ENCODE measurements at places on chromosomes 2 and 18. TPM values are rescaled to one million over a fixed set of nuclear protein-coding genes. Genes with fewer than 3 reads are reported as not detected.

Gene CCL20
- total RNA-seq: 1.4 TPM

Gene DCDC2C
- total RNA-seq: not detected

Gene DPYSL5
- not detected for total RNA-seq

Gene THSD7B
- total RNA-seq: 0.19 TPM

Gene DUSP2
- 340 TPM for total RNA-seq

Gene AKAIN1
- total RNA-seq: not detected

Gene CHPF
- 25.5 TPM for total RNA-seq

Gene QPCT
- 0.70 TPM for total RNA-seq

Gene HOXD13
- not detected for total RNA-seq

Gene PROKR1
- not detected for total RNA-seq

Gene SPATA3
- total RNA-seq: 1.9 TPM

Gene MRPL44
- total RNA-seq: 36.8 TPM

Gene LINC00305
- total RNA-seq: not detected

Gene CAPN14
- total RNA-seq: 0.65 TPM

Gene ALK
- total RNA-seq: not detected

Gene CYP27C1
- not detected for total RNA-seq

Gene CCBE1
- total RNA-seq: 0.81 TPM

Gene ITPRIPL1
- total RNA-seq: 28.0 TPM

Gene FIGN
- not detected for total RNA-seq

Gene PPM1B
- 47.6 TPM for total RNA-seq

Gene MPHOSPH10
- total RNA-seq: 35.8 TPM

Gene DLGAP1
- 0.17 TPM for total RNA-seq

Gene SAG
- 0.02 TPM for total RNA-seq

Gene KDSR
- 81.0 TPM for total RNA-seq

Gene IL1A
- 6.6 TPM for total RNA-seq

Gene UGT1A5
- not detected for total RNA-seq

Gene GALNT3
- total RNA-seq: 13.1 TPM

Gene SPRED2
- total RNA-seq: 4.3 TPM

Gene DNAH7
- total RNA-seq: 0.02 TPM

Gene GATA6
- total RNA-seq: 0.39 TPM

Gene RFX8
- 2.3 TPM for total RNA-seq

Gene ALPP
- total RNA-seq: not detected

Gene REG1B
- total RNA-seq: not detected

Gene BOLA3
- total RNA-seq: 42.5 TPM

Gene GALR1
- total RNA-seq: not detected

Gene ARHGAP25
- 49.5 TPM for total RNA-seq

Gene FAM110C
- total RNA-seq: 2.0 TPM

Gene POLE4
- total RNA-seq: 44.8 TPM

Gene IL37
- total RNA-seq: not detected

Measured in activated T-cell treated with anti-CD3 and anti-CD28 coated beads, Interleukin-2, amount 50 U/mL, for 72 hours (primary cell).